ENCODE measurements at places on chromosomes 6 and 20.

- no peak for DNase-seq
Measured at GRCh38 chr6:132202574-132202973, 198.7 kb downstream of the MOXD1 start.

DNA sequence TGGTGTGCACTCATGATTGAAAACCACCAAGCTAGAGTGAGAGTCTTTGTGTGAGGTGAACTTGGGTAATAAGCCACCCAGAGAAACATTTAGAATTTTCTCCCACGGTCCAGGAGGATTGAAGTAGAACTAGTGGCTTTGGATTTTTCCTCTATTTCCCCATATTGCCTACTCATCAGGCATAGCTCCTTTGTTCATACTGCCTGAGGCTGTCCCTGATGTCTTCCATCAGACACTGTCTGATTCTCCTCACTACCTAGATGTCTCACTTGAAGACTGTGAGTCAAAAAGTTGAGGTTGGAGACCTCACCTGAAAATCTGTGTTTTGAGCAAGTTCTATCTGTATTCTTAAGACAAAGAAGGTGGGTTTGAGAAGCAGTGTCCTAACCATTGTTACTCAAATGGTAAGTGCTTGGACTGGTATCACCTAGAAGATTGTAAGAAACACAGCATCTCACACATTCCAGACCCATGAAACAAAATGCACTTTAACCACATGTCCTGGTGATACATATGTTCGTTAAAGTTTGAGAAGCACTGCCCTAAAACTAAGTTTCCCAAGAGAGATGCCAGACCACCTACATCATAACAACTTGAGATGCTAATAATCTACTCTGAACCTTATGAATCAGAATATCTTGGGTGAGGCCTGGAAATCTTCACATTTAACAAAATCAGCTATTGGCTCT, 523.4 kb upstream of the BTBD3 start:
- DNase-seq = no peak

- DNase-seq = no peak
Measured at GRCh38 chr6:67870321-67870720, 764.8 kb upstream of the ADGRB3 start.

- no peak for DNase-seq
Measured at GRCh38 chr6:37319156-37319555, 34.6 kb upstream of the RNF8 start.

GRCh38 chr20:3661060-3661813, 2.0 kb downstream of the GFRA4 start:
- no peak for DNase-seq

DNA sequence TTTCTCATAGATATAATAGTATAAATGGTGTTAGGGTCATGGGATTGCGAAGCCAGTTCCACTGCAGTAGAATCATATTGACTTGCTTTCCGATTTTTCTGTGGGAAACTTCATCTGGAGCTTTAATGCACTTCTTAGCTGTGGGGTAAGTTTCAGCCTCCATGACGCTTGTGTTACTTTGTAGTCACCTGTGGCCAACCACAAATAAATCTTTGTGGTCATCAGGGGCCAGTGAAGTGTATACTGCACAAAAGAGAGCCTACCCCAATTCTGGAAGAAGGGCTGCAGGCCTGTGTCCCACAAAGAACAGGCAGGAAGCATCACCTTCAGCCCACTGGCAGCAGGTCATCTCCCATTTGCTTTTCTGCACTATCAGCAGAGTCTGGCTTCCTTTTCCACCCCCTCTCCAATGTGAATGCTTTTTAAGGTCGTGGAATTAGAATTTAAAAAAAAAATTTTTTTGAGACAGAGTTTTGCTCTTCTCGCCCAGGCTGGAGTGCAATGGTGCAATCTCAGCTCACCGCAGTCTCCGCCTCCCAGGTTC, 32.0 kb downstream of the MTHFD1L start:
- no peak for DNase-seq

DNA sequence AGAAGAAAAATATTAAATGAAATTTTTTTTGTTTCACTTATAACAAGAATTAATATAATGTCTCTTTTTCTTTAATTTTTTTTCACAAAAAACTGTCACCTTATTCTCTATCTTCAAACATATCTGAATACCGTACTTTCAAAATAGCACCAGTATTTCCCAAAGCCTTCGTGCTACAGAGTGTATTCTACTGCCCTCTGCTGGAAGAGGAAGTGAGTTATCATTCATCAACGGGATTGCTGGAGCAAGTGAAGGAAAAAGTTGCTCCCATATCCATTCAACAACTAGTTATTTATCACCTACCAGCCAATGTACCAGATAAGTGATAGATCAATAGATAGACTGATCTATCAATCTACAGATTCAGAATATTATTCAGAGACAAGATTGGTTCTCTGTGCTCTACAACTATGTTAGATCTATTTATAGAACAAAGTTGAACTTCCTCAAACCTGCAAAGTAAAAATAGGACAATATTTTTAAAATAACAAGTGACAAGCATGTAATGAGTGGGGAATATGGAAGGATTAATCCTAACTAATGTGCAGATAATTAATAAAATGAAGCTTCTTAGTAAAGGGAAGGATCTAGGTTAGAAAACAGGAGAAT, 26.7 kb upstream of the TFAP2B start:
- peak; percentile 13 for DNase-seq

- DNase-seq = no peak
Measured at GRCh38 chr6:134309983-134310605, 7.8 kb downstream of the SGK1 start.

- no peak for DNase-seq
Measured at GRCh38 chr20:36463212-36464061, 77.9 kb upstream of the MYL9 start.

DNA sequence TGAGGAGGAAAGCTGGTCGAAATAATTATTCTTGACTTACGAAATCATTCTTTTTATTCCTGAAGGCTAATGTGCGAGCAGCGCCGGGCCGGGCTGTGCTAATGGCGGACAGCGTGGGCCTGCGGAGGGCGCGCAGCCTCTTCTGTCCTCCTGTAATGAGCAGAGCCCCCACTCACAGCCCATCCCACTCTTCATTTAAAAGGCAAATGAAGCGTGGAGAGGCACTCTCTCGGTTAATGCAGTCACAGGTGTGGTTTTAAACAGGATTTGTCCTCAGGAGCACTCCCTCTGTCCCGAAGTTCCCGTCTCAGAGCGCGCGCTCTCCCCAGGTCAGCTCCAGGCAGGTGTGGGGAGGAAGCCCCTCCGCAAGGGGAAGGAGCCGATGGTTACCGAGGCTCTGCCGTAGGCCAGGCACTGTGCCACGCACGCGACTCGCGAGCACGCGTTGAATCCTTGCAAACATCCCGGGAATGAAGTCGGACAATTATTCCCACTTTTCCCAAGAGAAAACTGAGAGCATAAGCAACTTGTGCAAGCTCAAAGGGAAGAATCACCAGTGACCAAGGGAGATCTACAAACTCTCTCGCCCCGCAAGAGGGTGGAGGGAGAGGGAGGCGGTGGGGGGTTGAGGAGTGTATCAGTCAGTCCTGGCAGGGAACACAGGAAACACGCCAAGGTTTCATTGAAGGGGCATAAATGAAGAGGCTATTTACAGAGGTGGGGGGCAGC, 35.5 kb upstream of the ZFAND3 start:
- no peak for DNase-seq

- DNase-seq = no peak
Measured at GRCh38 chr6:27049863-27050781, 197.4 kb upstream of the PRSS16 start.

DNA sequence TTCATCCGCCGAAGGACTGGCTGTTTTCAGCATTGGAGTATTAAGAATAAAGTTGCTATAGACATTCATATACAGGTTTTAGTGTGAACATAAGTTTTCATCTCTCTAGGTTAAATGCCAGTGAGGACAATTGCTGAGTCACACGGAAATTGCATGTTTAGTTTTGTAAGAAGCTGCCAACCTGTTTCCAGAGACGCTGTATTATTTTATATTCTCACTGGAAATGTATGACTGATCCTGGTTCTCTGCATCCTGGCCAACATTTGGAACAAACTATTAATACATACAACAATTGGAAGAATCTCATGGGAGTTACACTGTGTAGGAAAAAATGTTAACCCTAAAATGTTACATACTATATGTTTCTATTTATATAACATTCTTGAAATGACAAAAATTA, 16.7 kb upstream of the TGM6 start:
- DNase-seq = no peak

DNA sequence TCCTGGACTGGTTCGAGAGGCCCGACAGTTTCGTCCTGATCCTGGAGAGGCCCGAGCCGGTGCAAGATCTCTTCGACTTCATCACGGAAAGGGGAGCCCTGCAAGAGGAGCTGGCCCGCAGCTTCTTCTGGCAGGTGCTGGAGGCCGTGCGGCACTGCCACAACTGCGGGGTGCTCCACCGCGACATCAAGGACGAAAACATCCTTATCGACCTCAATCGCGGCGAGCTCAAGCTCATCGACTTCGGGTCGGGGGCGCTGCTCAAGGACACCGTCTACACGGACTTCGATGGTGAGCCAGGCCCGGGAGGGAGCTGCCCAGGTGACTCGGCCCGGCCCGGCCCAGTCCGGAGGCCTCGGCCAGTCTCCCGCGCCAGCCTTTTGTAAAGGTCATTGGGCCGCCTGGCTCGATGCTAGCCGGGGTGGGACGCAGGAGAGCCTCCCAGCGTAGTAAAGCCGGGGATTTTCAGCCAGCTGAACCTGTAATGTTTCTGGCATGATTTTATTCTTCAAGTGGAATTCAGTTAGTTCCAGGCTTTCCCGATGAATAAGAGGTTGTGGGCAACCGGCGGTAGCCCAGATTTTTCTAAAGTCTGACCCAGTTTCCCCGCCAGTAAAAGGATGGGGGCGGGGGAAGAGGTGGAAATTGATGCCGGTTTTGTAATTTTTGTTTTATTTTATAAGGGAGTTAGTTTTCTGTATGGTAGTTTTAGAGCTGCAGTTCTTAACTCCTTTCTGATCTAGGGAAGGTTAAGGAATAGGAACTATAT, 1.4 kb downstream of the PIM1 start:
- DNase-seq = no peak

- peak; percentile 34 for DNase-seq
Measured at GRCh38 chr20:47493175-47493962, 8.3 kb upstream of the NCOA3 start.

- DNase-seq = no peak
Measured at GRCh38 chr6:157761331-157761921, 61.6 kb upstream of the SNX9 start.

- DNase-seq = no peak
Measured at GRCh38 chr6:117676577-117677218, 1.4 kb downstream of the NUS1 start.

DNA sequence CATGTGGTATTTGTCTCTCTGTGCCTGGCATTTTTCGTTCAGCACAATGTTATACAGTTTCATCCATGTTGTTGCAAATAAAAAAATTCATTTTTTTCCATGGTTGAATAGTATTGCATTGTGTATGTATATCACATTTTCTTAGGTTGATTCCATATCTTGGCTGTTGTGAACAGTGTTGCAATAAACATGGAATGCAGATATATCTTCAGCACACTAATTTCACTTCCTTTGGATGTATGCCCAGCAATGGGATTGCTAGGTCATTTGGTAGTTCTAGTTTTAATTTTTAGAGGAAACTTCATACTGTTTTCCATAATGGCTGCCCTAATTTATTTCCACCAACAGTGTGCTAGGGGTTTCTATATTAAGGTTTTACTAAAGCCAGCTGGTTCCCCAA, 52.6 kb downstream of the GFRAL start:
- DNase-seq = no peak

DNA sequence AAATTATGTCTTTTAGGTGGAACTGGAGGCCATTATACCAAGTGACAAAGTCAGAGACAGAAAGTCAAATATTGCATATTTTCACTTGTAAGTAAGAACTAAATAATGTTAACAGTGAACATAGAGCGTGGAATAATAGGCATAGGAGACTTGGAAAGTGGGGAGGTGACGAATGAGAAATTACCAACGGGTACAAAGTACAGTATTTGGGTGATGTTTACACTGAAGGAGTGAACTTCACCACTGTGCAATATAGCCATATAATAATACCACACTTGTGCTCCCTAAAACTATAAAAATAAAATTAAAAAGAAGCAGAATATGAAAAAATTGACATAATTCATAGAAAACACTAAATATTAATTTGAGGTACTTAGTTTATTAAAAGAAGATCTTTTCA, 14.9 kb downstream of the EYS start:
- DNase-seq = no peak

DNA sequence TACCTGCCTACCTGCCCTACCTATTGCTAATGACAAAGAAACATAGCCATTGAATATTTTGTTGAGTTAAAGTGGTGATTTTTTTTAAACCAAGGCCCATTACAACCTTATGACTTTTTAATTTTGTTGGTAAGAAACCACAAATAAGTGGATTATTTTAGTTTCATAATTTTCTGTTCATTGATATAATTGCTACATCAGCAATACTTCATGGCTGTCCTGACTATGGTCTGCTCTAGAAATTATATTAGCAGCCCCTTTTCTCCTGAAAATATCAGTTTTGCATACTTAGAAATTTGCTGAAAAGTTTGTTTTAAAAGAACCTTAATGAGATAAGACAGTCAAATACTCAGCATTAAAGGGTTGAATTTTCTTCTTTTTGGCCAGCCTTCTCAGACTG, 106.5 kb downstream of the HIVEP1 start:
- DNase-seq = no peak

GRCh38 chr20:36318166-36318565, 12.0 kb downstream of the DLGAP4 start:
- DNase-seq = no peak

Data from SHP77 treated with DMSO at 0.1 percent for 48 hours (cell line).